ENCODE measurements at places on chromosomes 1 and 21.

DNA sequence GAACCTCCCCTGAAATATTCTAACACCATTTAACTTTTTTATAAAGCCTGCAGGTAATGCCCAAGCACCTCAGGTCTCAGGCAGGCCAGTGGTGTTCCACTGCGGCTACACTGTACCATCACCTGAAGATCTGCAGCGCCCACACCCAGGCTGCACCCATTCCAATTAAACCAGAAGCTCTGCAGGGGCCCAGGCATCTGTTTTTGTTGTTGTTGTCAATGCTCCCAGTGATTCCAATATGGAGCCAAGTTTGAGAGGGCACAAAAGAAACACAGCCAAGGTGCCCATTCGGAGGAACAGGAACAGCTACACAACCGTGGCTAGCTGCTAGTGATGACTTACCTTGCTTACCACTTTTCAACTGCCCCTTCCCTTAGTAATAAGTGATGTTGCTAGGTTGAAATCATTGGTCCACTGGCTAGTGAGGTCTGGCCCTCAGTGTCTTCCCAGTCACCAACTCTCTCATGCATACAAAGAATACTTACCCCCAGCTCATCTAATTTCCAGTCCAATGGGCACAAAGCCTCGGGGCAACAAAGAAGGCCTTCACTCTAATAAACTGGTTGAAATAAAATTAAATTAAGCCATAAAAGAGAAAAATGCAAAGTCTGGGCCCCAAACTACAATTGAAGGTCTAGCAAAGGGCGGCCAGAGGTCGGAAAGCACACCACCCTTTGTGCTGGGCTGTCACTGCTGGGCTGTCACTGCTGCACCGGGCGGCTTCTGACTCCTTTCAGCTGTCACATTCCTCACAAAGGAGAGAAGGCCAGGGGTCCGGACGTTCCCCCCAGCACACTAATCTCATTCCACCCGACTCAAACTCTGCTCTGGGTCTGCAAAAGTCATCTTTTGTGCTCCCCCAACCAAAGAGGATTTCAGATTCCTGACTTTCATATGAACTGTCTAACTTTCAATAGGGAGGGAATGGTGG lies 34.9 kb downstream of the SIPA1L2 start:
- no peak for DNase-seq

- DNase-seq: no peak
Observed at GRCh38 chr1:74775735-74776134, 42.8 kb downstream of the TYW3 start.

DNA sequence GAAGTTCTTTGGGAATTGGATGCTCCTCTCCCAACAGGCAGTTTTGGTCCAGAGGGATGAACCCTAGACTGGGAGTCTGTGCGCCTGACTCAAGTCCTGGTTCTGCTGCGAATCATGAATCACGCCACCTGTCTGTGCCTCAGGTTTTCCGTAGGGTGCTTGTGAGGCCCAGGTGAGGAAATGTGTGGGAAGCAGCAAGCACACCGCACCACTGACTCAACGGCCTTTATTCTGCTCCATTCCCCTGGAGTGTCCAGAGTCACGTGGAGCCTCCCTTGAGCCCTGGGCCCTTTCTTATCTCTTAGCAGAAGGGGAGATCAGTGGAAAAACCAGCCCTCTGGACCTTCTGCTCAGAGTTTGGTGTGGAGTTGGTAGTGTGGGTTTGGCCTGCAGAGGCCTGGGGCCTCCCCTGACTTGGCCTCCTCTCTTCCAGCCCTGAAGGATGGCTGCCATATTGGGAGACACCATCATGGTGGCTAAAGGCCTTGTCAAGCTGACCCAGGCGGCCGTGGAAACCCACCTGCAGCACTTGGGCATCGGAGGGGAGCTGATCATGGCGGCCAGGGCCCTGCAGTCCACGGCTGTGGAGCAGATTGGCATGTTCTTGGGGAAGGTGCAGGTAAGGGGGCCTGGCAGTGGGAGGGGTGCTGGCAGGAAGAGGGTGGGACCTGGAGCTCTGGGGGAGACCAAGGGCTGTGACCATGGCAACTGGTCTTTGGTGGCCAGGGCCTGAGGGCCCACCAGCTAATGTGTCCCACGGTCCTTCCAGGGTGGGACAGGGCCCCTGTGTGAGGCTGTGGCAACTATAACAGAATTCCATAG lies 21.1 kb downstream of the COQ8A start:
- no peak for DNase-seq

- no peak for DNase-seq
Observed at GRCh38 chr1:175763797-175764196, 20.4 kb upstream of the TNR start.

GRCh38 chr1:100122177-100122576 lies 10.6 kb downstream of the SASS6 start:
- no peak for DNase-seq

DNA sequence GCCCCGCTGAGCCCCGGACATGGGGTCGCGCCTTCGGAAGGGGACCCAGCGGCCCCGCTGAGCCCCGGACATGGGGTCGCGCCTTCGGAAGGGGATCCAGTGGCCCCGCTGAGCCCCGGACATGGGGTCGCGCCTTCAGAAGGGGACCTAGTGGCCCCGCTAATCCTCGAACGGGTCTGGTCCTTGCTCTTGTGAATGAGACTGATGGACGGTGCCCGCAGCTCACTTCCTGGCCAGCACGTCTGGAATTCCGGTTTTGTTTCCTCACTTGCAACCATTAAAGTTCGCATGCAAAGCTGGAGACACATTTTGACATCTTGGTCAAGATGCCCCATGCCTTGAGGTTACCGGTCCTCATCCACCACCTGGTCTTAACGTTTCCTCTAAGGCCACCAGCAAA lies 5.6 kb downstream of the WRAP73 start:
- DNase-seq: no peak

DNA sequence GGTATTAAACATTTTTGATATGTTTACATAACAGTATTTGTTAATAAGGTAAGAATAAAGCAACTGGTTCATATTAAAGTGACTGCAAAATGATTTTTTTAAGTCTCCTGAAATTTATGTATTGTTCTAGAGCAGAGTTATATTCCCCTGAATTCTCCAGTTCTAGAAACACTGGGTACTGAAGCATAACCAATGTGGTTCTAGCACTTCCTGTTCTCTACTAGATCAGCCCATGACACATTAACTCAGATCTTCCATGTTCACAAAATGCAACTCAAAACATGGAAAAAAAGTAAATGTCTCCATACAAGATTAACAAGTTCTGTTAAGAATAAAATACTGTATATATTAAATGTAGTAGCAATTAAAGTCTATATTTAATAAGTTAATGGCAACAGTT lies 3.9 kb downstream of the NEGR1 start:
- DNase-seq: no peak

GRCh38 chr1:226672339-226672762 lies 66.7 kb downstream of the ITPKB start:
- no peak for DNase-seq

GRCh38 chr1:171622152-171622462 lies at the start of gene MYOCOS:
MYOCOS (plus strand) TSS chr1:171622243; CDS start chr1:171623884, 1,641 bp downstream.
- DNase-seq: no peak

DNA sequence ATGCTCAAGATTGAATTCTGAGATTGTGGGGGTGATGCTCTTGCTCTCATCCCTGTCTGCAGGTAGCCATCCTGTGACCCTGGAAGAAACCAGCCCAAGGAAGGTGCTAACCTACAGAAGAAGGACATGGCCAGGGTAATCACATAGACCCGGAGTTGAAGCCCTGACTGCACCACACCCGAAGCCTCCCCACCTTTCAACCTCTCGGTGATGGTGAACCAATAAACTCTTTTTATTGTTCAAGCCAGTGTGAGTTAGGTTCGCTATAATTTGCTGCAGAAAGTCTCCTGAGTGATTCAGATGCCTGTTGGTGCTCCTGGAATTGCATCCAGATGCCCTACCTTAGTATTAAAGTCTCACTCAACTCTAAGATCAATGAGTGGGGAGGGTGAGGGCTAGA lies 163.6 kb downstream of the PLPP3 start:
- DNase-seq: no peak

DNA sequence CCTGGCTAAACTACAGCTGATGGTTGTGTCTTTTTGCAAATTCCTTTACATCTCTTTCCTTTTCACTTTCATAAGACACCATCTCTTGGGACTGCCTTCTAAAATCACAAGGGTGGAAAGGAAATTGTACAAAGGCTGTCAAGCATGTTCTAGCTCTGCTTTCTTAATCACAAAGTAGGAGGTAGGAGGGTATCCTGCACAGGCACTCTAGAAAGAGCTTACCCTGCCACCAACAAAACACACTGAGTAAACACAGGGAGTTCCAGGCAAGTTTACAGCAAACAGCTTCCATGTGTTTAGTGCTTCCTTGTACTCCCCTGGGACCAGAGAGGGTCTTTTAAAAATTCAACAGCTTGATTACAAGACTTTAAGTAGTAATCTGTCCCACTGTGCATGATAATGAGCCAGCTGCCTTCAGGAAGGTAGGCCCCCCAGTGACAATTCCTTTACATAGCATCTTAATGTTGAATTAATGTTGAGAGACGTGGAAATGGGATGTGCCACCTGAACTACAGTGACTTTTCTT lies 2.4 kb downstream of the PLPP3 start:
- no peak for DNase-seq

DNA sequence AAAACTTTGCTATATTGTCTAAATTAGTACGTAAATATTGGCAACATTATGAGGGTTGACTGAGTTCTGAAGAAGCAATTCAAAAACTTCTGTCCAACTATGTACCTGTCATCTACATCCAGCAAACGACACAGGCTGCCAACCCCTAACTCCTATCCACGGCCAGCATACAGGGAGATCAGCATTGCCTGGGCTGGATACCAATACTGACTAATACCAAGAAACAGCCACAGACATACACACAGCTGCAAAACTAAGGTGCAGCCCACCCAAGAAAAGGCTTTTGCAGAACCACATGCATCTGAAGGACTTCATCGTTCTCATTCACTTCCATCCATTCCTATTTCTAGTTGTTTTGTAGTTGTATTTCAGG lies 2.0 kb downstream of the KIAA0319L start:
- no peak for DNase-seq

- no peak for DNase-seq
Observed at GRCh38 chr1:224676551-224676950, 60.4 kb downstream of the CNIH3 start.

GRCh38 chr1:108969346-108969745 lies 6.1 kb upstream of the CLCC1 start:
- no peak for DNase-seq

GRCh38 chr1:61330018-61330417 lies 247.7 kb downstream of the NFIA start:
- no peak for DNase-seq

GRCh38 chr21:45020629-45021427 lies 53.6 kb upstream of the ADARB1 start:
- no peak for DNase-seq

Measured in NK-92 treated with Interleukin-12 subunit alpha and Interleukin-12 subunit beta, amount 100 ng/mL, for 24 hours (cell line).